Right renal cortex interstitium (tissue), 3 donors: ENCODE measurements at places on chromosomes 2 and 18.

DNA sequence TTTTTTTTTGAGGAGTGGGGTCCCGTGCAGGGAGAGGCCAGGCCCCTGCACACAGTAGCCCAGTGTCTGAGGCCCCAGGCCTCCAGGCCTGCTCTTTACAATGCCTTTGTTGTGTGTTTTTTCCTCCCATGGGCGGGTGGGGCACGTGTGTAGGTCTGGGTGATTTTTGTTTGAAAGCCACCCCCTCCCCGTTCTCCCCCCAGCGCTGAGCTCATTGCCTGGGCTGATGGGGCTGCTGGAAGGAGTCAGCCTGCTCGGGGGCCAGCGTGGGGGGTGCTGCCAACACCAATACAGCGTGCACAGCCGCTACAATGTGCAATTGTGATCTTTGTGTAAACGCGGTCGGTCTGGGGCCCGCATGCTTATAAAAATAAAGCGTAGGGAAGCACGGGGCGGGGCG is 142.7 kb downstream of the DYSF start:
- DNase-seq, result no peak

DNA sequence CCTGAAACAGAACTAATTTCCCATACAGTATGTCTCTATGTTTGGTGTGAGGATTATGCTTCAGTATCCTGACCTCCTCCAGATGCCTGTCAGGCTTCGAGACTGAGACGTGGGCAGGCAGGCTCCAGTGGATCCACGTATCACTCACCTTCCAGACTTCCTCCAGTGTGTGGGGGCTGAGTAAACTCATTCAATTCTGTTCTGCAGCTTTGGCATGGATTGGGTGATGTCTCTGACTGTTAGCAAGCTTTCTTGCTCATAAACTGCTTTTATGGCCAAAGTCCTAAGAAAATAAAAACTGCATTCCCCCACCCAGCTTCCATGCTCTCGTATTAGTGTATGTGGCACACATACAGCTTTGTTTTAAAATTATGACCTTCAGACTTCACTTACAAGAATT is 53.6 kb downstream of the CCDC93 start:
- DNase-seq, result no peak

DNA sequence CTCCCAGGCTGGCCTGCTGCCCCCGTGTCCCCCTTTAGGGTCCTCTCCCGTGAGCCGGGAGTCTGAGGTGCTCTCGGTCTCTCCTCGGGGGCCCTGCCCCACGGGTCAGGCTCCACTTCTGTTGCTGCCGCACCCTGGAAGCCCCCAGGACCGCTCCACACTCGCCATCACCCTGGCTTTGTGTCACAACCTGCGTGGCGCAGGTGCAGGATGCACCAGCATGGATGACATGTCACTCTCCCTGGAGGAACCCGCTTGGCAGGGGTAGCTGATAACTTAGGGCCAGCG is 10.8 kb upstream of the ARHGEF4 start:
- DNase-seq, result no peak

- no peak for DNase-seq
Observed at GRCh38 chr2:154291511-154291910, 407.0 kb upstream of the KCNJ3 start.

GRCh38 chr2:54402350-54402749 is 53.8 kb upstream of the SPTBN1 start:
- DNase-seq, result no peak

DNA sequence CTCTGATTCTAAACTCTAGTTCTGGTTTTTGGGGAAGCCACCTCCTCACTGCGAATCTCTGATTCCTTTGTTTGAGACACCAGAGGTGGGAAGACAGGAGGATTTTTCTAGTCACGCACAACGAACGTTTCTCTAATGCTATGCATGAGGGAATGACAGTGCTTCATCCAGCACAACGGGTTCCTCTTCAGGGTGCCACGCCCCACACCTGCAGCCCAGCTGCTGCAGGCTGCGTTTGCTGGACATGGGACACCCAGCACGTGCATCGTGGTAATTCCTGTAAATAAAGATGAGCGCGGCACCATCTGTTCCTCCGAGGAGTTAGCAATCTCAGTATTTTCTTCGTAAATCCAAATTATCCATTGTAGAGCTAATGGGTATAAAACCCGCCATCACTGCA is 37.5 kb upstream of the TPO start:
- no peak for DNase-seq

DNA sequence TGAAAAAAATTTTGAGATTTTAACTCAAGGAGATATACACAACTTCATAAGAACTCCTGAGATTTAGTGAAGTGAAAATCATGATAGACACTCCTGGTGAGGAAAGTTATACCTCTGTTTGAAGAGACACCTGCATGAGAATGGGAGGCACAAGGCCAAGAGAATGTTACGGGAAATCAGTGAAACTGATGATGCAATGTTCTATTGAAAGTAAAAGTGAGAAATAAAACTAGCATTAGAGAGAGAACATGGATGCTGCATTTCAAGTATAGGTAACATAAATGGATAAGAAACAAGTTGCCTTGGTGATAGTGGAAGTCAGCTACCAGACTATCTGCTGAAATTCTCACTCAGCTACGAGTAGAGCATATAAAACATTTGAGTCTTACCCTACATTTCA is 562.1 kb upstream of the FANCL start:
- no peak for DNase-seq

GRCh38 chr2:195610717-195611116 is 46.3 kb upstream of the SLC39A10 start:
- no peak for DNase-seq

- DNase-seq, result no peak
Observed at GRCh38 chr18:8994603-8995002, 107.9 kb upstream of the NDUFV2 start.

DNA sequence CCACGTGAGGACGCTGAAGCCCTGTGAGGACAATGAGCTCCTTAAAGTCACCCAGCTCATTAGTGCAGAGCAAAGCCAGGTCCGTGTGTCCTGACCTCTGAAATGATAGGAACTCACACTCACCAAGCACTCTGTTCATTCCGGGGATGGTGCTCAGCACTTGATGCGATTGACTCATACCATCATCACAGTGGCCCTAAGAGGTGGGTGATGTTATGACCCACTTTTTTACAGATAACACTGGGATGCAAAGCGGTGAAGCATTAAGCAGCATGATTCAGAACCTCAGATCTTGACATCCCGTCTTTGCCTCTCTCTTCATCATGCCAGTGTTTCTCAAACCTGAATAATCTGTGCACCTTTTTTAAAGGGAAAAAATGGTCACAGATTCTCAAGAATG is 234.8 kb downstream of the ALPK2 start:
- DNase-seq, result no peak

DNA sequence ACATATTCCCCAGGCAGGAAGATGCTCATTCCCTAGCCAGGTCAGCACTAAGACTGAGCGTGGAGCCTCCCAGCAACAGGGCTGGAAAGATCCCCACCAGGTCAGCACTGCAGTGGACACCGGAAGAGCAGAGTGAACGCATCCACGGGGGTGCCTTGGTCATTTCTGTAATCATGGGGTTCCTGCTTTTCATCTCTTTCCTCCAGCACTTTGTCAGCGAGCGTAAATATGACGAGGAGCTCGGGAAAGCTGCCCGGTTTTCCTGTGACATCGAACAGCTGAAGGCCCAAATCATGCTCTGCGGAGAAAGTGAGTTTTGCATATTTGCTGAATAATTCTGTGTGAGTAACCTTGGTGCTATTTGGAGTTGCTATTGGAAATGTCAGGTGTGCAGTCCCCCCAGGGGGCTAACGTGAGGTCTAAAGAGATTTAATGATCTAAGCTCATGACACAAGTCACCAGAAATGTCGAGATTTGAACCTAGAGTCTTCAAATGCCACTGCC is 40.1 kb downstream of the KCTD18 start:
- DNase-seq, result no peak

- DNase-seq, result no peak
Observed at GRCh38 chr2:204051476-204051875, 114.9 kb downstream of the ICOS start.

DNA sequence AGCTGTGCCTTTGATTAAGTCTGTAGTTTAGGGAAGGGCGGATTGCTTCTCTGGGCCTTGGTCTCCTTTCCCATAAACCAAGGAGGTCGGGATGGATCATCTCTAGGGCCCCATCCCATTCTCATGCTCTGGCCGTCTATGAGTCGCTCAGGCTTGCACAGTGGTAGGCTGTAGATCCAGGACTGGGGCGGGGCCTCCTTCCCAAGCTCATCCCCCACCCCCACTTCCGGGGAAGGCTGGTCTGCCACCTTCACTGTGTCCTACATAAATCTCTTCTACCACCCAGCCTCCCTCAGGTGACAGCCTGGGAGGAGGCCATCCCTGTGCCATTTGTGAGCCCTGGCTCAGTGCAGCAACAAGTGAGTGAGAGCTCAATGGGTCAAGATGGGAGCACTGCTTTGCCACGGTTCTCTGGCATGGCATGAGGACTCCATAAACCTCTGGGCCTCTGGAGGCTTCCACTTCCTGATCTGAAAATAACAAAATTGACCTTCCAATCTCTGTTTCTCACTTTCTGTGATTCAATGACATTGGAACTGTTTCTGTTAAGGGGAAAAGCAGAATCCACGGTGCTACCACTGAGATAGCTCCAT is 68.5 kb downstream of the SUMO1 start:
- no peak for DNase-seq

- no peak for DNase-seq
Observed at GRCh38 chr2:63853527-63854310, 12.0 kb downstream of the UGP2 start.

- no peak for DNase-seq
Observed at GRCh38 chr2:217585362-217585761, 417.4 kb downstream of the TNS1 start.

- DNase-seq, result peak; percentile 50
Observed at GRCh38 chr2:27628767-27629709, at the start of the genes CCDC121 and GPN1. CCDC121 (minus strand) TSS chr2:27629012; CDS start chr2:27627799, 1,213 bp downstream. GPN1 (plus strand) TSS chr2:27629050; CDS start chr2:27629059, 9 bp downstream.

DNA sequence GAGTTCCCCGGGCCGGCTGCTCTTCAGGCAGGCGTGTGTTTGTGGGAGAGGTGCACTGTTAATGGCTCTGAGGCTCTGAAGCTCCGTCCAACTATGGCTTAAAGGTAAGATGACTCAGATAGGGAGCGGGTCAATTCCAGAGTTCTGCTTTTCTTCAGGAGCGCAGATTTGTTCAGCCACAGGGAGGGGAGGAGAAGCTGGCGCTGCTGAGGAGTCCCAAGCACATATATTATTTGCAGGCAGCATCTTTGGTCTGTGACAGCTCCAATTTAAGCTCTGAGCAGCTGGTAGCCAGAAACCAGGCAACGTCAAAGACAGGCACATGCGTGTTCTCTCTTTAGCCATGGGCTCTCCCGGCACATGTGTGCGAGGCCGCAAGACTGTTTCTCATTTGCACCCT is 229.2 kb downstream of the BCL2 start:
- no peak for DNase-seq

- no peak for DNase-seq
Observed at GRCh38 chr18:23703057-23703986, 14.1 kb downstream of the LAMA3 start.

DNA sequence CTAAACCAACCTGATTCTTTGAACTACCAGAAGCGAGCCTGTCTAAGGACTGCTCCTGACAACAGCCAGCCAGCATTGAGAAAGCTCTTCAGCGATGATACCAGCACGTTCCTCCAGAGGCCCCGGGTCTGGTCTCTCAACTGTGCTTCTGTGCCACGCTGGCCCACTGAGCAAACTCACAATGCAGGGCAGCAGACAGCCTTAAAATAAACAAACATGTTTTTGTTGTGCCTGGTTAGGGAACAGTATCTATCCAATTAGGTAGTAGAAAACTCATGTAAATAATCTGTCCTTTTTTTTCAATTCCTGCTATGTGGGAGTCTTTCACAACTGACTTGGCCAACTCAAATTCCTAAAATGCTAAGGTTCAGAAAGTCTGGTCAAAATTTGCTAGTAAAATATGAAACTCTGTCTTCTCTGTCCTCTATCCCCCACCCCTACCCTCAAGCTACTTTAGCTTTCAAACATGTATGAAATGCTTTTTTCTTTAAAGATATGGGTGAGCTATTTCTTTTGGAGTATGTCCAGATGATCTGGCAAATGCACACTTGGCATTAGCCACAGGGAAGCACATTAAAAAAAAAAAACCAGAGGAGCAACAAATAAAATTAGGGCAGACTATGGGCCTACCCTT is 21.4 kb upstream of the EML4 start:
- DNase-seq, result no peak

GRCh38 chr2:158740621-158741020 is 54.5 kb upstream of the DAPL1 start:
- no peak for DNase-seq

- DNase-seq, result no peak
Observed at GRCh38 chr2:71843391-71843850, 304.2 kb downstream of the CYP26B1 start.

DNA sequence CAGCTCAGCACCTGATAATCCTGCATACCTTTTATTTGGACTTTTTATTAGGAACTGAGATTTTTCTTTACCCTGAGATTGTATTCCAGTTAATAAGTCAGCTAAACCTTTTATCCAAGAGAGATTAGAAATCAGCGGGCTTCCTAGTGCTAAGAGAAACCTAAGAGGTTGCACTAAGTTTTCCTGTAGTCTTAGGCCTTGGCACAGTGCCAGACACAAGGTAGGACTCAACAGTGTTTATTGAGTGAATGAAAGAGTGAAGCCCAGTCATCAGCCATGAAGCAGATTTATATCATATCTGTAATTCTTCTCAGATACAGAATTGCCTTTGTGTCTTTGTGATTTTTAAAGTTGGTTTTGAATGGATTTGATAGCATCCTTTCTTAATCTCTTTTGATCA is 13.6 kb downstream of the OTX1 start:
- no peak for DNase-seq

GRCh38 chr2:146850746-146851145 is 994.1 kb upstream of the ACVR2A start:
- DNase-seq, result no peak

DNA sequence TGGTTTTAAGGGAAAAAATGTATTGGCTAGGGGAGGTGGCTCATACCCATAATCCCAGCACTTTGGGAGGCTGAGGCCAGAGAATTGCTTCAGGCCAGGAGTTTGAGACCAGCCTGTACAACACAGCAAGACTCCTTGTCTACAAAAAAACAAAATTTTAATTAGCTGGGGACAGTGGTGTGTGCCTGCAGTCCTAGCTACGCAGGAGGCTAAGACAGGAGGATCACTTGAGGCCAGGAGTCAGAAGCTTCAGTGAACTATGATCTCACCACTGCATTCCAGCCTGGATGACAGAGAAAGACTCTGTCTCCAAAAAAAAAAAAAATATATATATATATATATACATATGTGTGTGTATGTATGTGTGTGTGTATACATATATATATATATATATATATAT is 18.5 kb downstream of the CCDC88A start:
- DNase-seq, result no peak

GRCh38 chr2:160742667-160743066 is 249.1 kb upstream of the RBMS1 start:
- no peak for DNase-seq

GRCh38 chr2:175935289-175936181 is 66.5 kb downstream of the LNPK start:
- DNase-seq, result no peak

- DNase-seq, result no peak
Observed at GRCh38 chr2:151833984-151834383, 5.8 kb upstream of the ARL5A start.

DNA sequence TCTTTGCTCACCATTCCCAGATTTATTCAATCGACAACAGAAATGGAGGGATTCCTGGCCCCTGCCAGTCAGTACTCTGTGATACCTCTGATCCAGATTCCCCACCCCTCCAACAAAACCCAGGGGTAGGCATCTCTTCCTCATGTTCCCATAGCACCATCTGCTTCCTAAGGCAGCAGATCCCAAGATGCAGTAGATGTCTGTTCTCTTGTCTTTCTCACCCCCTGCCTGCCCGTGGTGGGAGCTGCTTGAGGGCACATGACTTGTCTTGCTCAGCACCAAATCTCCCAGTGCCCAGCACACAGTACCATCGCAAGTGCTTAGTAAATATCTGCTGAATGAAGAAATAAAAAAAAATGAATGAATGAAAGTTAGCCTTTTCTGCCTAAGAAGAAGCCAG is 98.2 kb downstream of the ZBTB7C start:
- no peak for DNase-seq
